ENCODE measurements at places on chromosomes 2 and 18. TPM values are rescaled to one million over a fixed set of nuclear protein-coding genes. Genes with fewer than 3 reads are reported as not detected.

NEURL3 gene
- not detected for total RNA-seq

- H3K36me3 ChIP-seq, result no peaks in the 10 kb centered on the region
- peaks cover 4% of the 10 kb centered on the region for H3K4me1 ChIP-seq
- H3K27ac ChIP-seq, result peak overlapping the region; percentile 81
These were observed 79.7 kb upstream of the IGFBP5 start for GRCh38 chr2:216775043-216775453.

DNA sequence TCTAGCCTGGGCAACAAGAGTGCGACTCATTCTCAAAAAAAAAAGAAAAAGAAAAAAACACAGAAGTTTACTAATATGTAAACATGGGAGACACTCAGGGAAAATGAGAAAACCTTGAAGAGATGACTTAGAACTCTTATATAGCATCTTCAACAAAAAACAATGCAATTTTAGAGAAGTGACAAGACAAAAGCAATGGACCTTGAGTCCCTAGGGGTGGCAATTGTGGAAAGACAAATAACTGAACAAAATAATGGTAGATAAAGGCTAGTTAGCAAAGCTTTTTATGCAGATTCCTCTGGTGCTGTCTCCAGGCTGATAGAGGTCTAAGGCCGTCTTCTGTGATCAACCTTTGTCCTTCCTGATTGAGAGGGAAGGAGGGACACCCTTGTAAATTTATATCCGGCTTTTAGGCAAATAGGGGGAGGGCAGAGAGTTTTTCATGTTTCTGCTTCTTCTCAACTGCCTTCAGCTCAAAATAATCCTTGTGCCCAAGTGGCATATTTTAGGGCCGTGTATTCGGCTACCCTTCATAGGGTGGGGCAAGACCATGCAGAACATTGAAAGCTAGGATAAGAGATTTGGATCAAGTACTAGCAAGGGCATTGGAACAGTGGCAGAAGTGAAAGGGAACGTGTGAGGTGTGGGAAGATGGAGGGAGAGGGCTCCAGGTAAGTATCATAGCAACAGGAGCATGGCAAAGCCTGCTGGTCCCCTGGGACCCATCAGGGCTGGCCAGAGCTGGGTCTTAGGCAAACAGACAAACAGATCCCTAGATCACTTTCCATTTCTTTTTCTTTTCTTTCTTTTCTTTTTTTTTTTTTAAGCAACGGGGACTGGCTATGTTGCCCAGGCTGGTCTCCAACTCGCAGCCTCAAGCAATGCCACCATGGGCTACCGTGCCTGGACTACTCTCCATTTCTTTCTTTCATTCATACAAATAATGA lies 116.2 kb upstream of the STPG4 start:
- no peak overlapping the region for H3K4me3 ChIP-seq
- peaks cover 41% of the 10 kb centered on the region for H3K4me1 ChIP-seq
- peak overlapping the region; percentile 66 for H3K27ac ChIP-seq

GRCh38 chr2:134169788-134170187 lies 84.1 kb upstream of the MGAT5 start:
- H3K4me3 ChIP-seq, result no peak overlapping the region
- H3K36me3 ChIP-seq, result no peaks in the 10 kb centered on the region
- no peak overlapping the region for H3K27ac ChIP-seq
- no peaks in the 10 kb centered on the region for H3K27me3 ChIP-seq
- peaks cover 38% of the 10 kb centered on the region for H3K4me1 ChIP-seq

ACADL gene
- 51.6 TPM for total RNA-seq

NFATC1 gene
- total RNA-seq, result 40.8 TPM

DNA sequence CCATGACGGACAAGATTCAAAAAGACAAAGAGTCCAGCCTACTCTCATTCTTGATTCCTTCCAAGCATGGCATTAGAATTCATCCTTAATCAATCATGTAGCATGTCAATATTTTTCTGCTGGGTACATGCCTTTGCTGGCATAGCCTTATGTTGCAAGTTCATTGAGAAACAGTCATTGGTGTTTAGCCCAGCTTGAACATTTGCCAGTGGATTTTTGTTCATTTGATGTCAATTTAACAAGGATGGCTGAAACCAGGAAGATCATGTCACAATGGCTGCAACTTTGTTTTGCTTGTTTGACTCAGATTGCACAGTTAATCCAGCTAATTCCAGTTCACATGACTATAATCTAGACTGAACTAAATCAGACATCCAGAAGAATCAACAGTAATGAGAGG lies 1132.2 kb downstream of the LRP1B start:
- no peak overlapping the region for H3K4me3 ChIP-seq
- no peak overlapping the region for H3K27ac ChIP-seq
- no peaks in the 10 kb centered on the region for H3K27me3 ChIP-seq

DNA sequence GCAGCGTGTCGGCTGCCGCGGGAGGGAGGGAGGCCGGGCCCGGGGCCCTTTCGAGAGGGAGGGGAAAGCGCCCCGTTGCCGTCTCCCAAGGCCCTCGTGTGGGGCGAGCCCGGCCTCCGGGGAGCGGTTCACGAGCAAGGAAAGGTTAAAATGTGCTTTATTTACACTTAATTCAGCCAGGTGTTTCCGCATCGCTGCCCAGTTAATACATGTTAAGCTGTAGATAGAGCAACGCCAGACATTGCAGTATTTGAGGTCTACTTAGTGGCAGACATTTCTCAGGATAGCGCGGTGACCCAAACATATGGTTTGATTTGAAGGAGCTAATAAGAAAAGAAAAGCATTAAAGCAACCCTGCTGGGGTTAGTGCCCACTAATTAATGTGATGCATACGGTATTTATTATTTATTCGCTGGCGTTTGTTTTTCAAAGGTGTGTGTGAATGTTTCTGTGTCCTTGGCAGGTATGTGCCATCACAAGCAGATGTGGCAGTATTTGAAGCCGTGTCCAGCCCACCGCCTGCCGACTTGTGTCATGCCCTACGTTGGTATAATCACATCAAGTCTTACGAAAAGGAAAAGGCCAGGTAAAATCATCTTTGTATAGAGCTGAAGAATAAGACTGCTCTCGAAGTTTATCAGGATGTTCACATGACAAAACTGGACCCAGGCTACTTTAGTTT lies 571 bp downstream of the EEF1B2 start:
- no peaks in the 10 kb centered on the region for H3K27me3 ChIP-seq
- peaks cover 15% of the 10 kb centered on the region for H3K36me3 ChIP-seq
- peak overlapping the region; percentile 80 for H3K27ac ChIP-seq
- peak overlapping the region; percentile 93 for H3K4me3 ChIP-seq
- no peak for DNase-seq
- H3K4me1 ChIP-seq, result peaks cover 26% of the 10 kb centered on the region

DNA sequence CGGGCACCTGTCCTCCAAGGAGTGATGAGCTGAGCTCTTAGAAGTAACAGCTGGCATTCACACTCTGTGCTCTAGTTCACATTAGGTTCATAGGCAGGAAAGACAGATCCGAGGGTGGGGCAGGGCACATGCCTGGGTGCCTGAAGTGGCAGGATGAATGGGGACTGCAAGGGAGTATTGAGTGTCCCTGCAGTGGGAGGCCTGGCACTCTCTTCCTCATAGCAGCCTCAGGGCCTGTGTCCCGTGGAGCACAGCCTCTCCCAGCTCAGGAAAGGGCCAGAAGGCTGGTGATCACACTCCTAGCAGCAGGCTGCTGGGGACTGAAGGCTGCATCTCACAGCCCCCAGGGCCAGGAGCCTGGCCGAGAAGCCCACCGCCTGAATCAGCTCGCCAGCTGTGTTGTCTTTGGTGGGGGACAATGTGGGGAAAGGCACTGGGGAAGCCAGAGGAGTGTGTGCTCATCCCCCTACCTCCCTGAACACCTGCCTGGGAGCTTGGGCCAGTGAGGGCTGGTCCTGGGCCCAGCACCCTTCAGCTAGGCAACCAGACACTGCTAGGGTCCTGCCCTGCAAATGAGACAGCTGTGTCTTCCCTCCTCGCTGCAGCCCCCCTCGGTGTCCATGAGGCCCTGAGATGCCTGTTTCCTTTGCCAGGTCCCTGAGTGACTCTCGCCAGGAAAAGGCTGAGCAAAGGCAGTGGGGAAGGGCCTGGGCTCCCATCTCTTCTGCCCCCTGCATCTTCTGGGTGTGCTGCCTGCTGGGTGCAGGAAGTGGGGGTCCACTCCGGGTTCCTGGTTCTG lies 48.2 kb upstream of the HS6ST1 start:
- H3K36me3 ChIP-seq, result no peaks in the 10 kb centered on the region
- no peaks in the 10 kb centered on the region for H3K27me3 ChIP-seq
- H3K27ac ChIP-seq, result no peak overlapping the region
- peaks cover 25% of the 10 kb centered on the region for H3K4me1 ChIP-seq

PRPF40A gene
- 62.0 TPM for total RNA-seq

DNA sequence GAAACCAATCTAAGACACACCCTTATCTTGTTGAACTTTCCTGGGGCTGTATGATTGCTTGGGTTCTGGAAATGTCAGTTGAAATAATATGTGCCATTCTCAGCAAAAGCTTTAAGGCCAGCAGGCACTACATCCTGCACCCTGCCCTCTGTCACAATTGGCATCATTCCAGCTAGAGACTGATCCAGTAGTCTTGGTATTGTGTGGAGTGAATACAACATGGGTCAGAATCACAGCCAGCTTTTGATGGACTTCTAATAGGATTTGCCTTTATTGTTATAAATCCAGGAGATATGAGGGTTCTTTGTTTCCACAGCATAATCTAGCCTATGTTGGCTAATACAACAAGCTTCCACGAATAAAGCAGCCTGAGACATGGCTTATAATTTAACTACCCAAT lies 617.0 kb upstream of the CDH2 start:
- no peak overlapping the region for H3K27ac ChIP-seq
- no peak overlapping the region for H3K4me3 ChIP-seq
- H3K36me3 ChIP-seq, result no peaks in the 10 kb centered on the region
- no peak for DNase-seq
- H3K27me3 ChIP-seq, result no peaks in the 10 kb centered on the region

DNA sequence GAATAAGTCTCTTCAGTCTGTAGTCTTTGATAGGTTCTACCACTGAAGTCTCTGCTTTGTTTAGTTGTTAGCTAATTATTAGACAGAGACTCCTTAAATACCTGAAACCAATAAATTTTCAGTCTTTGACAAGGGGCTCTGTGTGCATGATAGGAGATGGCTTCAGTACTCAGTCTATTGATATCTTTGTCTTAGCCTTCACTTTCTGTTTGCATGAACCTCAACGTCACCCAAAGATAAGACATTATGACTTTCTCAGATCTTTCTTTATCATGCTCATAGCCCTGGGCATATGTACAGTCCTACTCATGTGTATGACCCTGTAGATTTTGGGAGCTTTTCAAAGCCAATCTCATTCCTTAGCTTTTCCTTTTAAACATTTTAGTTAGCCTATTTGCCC lies 183.5 kb upstream of the GCFC2 start:
- no peak for DNase-seq
- H3K27ac ChIP-seq, result no peak overlapping the region
- no peaks in the 10 kb centered on the region for H3K36me3 ChIP-seq
- no peak overlapping the region for H3K4me3 ChIP-seq
- no peaks in the 10 kb centered on the region for H3K27me3 ChIP-seq
- no peaks in the 10 kb centered on the region for H3K4me1 ChIP-seq

- H3K27me3 ChIP-seq, result no peaks in the 10 kb centered on the region
- H3K4me1 ChIP-seq, result no peaks in the 10 kb centered on the region
- H3K4me3 ChIP-seq, result no peak overlapping the region
- H3K36me3 ChIP-seq, result no peaks in the 10 kb centered on the region
- H3K27ac ChIP-seq, result no peak overlapping the region
These were observed 300.7 kb upstream of the DLGAP1 start for GRCh38 chr18:4755848-4756247.

GRCh38 chr2:169975221-169975620 lies 148.0 kb downstream of the UBR3 start:
- H3K27me3 ChIP-seq, result no peaks in the 10 kb centered on the region
- no peak overlapping the region for H3K27ac ChIP-seq
- DNase-seq, result no peak
- H3K4me3 ChIP-seq, result no peak overlapping the region

DNA sequence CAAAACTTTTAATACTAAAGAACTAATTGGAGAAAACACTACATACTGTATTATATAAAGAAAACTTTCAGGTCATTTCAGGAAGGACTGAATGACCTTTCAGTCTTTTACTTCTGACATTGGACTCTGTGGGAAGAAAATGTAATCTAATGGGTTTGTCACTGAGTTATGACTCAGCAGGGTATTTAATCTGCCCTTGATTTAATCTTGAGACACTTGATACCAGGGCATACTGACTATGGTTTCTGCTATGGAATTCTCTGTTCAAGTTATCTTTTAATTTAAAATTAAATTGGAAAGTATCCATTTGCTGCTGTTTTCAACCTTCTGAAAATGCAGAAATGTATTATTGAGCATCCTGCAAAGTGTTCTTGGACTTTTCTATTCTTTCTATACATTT lies 354.2 kb upstream of the GALNT5 start:
- H3K27ac ChIP-seq, result no peak overlapping the region
- H3K4me3 ChIP-seq, result no peak overlapping the region
- H3K4me1 ChIP-seq, result no peaks in the 10 kb centered on the region
- no peaks in the 10 kb centered on the region for H3K27me3 ChIP-seq

DNA sequence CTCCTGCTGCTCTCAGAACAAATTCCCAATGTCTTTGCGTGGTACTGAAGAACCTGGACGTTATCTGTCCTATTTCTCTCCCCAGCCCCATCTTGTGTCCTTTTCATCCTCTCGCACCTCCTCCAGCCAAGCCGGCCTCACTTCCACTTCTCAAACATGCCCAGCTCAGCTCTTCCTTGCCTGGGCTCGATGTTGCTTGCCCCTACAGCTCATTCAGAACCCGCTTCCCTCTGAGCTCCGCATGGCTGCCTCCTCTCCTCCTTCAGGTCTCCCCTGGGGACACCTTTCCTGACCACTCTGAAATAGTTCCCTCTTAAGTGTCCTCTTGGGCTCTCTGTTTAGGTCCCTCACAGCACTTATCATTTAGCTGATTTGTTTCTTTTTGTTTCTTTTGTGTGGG lies 6.7 kb upstream of the SMARCAL1 start:
- H3K4me3 ChIP-seq, result no peak overlapping the region
- no peak for DNase-seq
- no peaks in the 10 kb centered on the region for H3K36me3 ChIP-seq
- H3K27me3 ChIP-seq, result no peaks in the 10 kb centered on the region
- no peak overlapping the region for H3K27ac ChIP-seq
- no peaks in the 10 kb centered on the region for H3K4me1 ChIP-seq

- H3K27ac ChIP-seq, result no peak overlapping the region
- no peak overlapping the region for H3K4me3 ChIP-seq
- no peak for DNase-seq
- H3K36me3 ChIP-seq, result no peaks in the 10 kb centered on the region
- H3K4me1 ChIP-seq, result no peaks in the 10 kb centered on the region
These were observed 128.9 kb upstream of the OTOS start for GRCh38 chr2:240269380-240269779.

GRCh38 chr2:43737097-43737854 lies 36.6 kb upstream of the DYNC2LI1 start:
- H3K4me3 ChIP-seq, result no peak overlapping the region
- H3K27me3 ChIP-seq, result no peaks in the 10 kb centered on the region
- DNase-seq, result peak; percentile 22
- peaks cover 4% of the 10 kb centered on the region for H3K36me3 ChIP-seq

- no peak overlapping the region for H3K27ac ChIP-seq
- H3K36me3 ChIP-seq, result no peaks in the 10 kb centered on the region
- H3K27me3 ChIP-seq, result no peaks in the 10 kb centered on the region
- H3K4me3 ChIP-seq, result no peak overlapping the region
- H3K4me1 ChIP-seq, result no peaks in the 10 kb centered on the region
- no peak for DNase-seq
These were observed 72.7 kb upstream of the MGAT5 start for GRCh38 chr2:134181219-134181618.

GALNT5 gene
- 3.4 TPM for total RNA-seq

Data from thoracic aorta (tissue), 2 donors.